CD8-positive, alpha-beta T cell (primary cell): ENCODE measurements at places on chromosomes 1 and 21. TPM values are rescaled to one million over a fixed set of nuclear protein-coding genes. Genes with fewer than 3 reads are reported as not detected.

The LACTBL1 gene
- not detected for total RNA-seq

The CHD1L gene
- total RNA-seq, result 27.9 TPM

The CCDC17 gene
- total RNA-seq, result 3.8 TPM

The LCK gene
- total RNA-seq, result 206 TPM

The TRIM67 gene
- not detected for total RNA-seq

The SAMD13 gene
- not detected for total RNA-seq
